ENCODE measurements at places on chromosomes 2 and 18. TPM values are rescaled to one million over a fixed set of nuclear protein-coding genes. Genes with fewer than 3 reads are reported as not detected.

PKP4 gene
- polyA plus RNA-seq, result 161 TPM

DNAJC5G gene
- 0.58 TPM for polyA plus RNA-seq

CYRIA gene
- 2.6 TPM for polyA plus RNA-seq

AQP12B gene
- 1.4 TPM for polyA plus RNA-seq

CFAP221 gene
- 25.4 TPM for polyA plus RNA-seq

MAPK4 gene
- 10.5 TPM for polyA plus RNA-seq

GRCh38 chr2:176978921-176979320 lies 233.7 kb upstream of the HNRNPA3 start:
- DNase-seq, result no peak

GRCh38 chr2:190188289-190188688 lies 125.8 kb upstream of the MSTN start:
- no peak for DNase-seq

- DNase-seq, result no peak
Measured at GRCh38 chr2:135005753-135006152, 41.5 kb downstream of the MAP3K19 start.

DNA sequence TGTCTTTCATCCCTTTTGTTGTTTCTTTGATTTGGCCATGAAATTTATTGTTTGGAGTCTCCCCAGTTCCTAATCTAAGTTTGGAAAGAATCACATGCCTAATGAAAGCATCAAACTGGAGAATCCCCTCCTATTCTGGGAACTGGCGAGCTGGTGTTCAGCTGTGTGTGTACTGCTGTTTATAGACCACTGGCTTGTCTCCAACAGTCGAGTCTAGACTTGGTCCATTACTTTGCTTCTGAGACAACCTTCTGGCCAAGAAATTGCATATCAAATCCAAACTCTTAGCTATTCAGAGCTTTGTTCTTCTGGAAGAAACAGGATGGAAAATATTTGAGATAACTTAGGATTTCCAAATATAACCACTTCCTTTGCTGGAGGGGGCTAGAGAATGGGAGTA lies 111.5 kb upstream of the THSD7B start:
- DNase-seq, result no peak

- DNase-seq, result no peak
Measured at GRCh38 chr2:134287323-134287722, 33.5 kb downstream of the MGAT5 start.

DNA sequence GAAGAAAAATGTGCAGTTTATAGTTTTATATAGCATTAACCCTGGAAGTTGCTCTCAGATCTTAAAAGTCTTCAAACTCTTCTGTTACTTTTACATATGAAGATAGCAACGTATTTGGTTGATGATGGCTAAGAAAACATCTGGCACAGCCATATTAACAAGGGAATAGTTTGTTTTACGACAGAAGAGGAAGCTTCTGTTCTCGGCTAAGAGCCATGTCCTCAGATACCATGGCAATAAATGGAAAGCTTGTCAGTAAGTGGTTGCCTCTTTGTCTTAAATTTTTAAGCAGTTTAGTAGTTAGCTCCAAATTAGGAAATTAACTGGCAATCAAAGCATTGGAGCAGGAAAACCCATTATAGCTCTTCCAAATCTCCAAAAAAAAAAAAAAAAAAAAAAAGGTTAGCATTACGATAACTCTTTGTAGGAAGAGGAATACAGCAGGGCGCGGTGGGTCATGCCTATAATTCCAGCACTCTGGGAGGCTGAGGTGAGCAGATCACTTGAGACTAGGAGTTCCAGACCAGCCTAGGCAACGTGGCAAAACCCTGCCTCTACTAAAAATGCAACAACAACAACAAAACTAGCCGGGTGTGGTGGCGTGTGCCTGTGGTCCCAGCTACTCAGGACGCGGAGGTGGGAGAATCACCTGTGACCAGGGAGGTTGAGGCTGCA lies 4.5 kb upstream of the STON1 start:
- no peak for DNase-seq

GRCh38 chr18:45423659-45424058 lies 191.6 kb upstream of the SLC14A2 start:
- DNase-seq, result no peak

DNA sequence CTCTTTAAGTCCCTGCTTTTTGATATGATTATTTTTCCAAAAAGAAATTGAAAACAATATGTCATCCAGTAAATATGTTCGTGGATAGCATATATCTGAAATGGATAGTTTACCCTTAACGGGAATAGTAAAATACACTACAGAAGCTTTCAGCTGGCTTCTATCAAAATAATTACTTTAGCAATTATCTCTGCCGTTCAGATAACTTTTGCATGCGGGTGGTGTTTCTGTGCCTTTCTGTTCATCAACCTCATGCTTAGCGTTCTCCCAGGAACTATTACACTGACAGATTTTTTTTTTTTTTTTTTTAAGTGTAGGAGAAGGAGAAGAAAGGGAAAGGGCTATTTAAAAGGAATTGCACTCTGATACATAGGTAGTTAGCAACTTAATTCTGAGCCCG lies 53.6 kb downstream of the TSHZ1 start:
- no peak for DNase-seq

DNA sequence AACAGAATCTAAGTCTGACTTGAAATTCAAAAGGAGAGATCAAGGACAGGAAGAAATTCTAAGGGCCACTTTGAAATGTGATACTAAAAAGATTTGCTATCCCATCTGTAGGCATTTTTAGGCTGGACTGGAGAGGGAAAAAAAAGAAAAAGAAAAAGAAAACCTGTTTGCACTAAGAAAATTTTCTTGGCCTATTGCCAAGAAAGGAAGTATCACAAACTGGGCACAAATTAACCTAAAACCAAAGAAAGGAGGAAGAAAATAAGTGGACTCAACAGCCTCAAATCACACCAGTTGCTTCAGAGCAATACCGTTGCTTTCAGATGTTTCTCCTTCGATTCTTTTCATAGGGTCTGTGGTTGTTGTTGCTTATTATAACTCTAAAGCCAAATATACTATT lies 287.9 kb upstream of the VRK2 start:
- DNase-seq, result no peak

DNA sequence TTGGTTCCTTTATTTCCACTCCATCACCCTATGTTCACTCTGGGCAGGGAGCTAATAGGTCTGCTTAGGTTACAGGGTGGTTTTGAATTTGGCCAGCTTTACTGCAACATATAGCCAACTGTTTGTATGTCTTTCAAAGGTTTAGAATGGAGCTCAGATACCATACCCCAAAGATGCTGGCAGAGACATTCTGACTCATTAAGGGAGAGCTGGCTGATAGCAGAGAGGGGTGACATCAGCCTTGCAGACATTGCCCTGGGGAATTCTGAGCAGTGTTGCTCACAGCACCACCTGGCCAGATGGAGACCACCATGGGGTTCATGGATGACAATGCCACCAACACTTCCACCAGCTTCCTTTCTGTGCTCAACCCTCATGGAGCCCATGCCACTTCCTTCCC lies 2.1 kb downstream of the PROKR1 start:
- DNase-seq, result no peak

GRCh38 chr2:237178396-237178795 lies 92.7 kb downstream of the COPS8 start:
- DNase-seq, result no peak

GRCh38 chr18:11183637-11184036 lies 34.3 kb upstream of the PIEZO2 start:
- DNase-seq, result no peak

DNA sequence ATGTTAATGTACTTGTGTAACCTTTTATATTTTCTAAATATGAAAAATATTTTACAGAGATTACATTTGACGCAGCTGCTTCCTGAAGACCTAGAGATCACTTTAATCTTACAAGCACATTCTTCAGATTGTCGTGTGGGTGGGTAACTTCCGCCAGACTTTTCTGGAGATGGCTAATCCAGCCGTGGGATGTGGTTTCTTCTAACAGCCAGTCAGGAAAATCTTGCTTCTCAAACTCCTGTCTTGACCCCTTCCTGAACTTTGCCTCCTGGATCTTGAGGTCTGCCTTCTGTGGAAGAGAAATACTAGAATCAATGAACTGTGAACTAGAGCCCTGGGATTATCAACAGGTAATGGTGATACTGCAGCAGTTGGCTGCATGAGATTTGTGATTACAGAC lies 401.6 kb upstream of the TNP1 start:
- no peak for DNase-seq

- peak; percentile 47 for DNase-seq
Measured at GRCh38 chr2:10668402-10669012, 21.3 kb downstream of the NOL10 start.

GRCh38 chr2:239675826-239676715 lies 275.3 kb upstream of the HDAC4 start:
- no peak for DNase-seq

GRCh38 chr2:27237341-27237945 lies 20.3 kb downstream of the CAD start:
- DNase-seq, result no peak

DNA sequence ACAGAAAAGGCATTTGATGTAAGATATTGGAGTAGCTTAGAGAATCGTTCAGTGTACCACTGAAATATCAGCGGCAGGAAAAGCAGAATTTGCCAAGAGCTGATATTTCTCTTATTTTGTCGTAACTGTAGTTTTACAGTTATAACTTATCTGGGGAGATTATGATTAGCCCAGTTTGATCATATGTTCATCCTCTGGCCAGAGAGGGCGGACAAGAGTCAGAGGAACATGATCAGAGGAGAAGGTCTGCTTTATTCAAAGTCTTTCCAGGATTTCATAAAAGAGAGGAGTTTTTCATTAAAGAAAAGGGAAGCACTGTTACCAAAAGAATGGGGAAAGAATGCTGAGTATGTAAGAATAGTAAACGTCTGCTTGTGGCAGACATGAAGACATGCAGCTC lies 1655.6 kb downstream of the DPP10 start:
- DNase-seq, result no peak

DNA sequence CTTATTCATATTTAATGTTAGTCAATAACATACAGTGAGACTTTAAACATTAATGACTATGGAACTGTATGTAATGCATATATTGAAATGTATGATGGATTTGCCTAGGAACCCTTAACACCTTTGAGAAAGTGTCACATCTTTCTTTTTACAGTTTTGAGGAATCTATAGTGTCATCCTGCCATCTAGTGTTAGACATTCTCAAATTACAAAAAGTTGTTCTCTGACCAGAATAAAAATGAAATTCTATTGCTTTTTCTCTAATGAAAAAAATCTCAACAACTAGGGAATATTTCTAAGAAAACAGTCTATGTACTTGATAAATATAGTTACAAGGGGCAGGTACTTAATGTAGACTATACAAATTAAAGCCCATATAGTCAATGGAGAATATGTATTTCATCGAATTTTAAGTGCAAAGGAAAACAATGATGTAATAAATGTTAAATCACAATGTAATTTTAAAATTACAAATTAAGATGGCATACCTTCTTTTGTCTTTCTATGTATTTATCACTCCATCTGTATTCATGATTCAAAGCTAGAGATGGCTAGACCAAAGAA lies 5.1 kb upstream of the CALCRL start:
- no peak for DNase-seq

Data from right renal cortex interstitium (tissue), 3 donors.